ENCODE measurements at places on chromosomes 7 and 10.

DNA sequence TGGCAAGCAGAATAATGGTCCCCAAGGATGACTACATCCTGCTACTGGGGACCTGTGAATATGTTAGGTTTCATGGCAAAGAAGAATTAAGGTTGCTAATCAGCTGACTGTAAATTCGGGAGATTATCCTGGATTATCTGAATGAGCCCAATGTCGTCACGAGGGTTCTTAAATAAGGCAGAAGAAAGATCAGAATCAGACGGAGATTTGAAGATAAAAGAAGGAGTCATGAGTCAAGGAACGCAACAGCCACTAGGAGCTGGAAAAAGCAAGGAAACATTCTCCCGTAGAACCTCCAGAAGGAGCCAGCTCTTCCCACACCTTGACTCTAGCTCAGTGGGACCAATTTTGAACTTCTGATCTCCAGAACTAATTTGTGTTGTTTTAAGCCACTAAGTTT lies 82.9 kb upstream of the APBB1IP start:
- H3K4me3 ChIP-seq = no peak overlapping the region
- H3K27ac ChIP-seq = no peak overlapping the region
- DNase-seq = no peak
- H3K4me1 ChIP-seq = no peaks in the 10 kb centered on the region
- H3K36me3 ChIP-seq = no peaks in the 10 kb centered on the region
- peaks cover 41% of the 10 kb centered on the region for H3K27me3 ChIP-seq

GRCh38 chr10:21396889-21397288 lies 128.6 kb downstream of the SKIDA1 start:
- H3K27me3 ChIP-seq = no peaks in the 10 kb centered on the region
- no peaks in the 10 kb centered on the region for H3K36me3 ChIP-seq
- DNase-seq = no peak
- no peak overlapping the region for H3K4me3 ChIP-seq

DNA sequence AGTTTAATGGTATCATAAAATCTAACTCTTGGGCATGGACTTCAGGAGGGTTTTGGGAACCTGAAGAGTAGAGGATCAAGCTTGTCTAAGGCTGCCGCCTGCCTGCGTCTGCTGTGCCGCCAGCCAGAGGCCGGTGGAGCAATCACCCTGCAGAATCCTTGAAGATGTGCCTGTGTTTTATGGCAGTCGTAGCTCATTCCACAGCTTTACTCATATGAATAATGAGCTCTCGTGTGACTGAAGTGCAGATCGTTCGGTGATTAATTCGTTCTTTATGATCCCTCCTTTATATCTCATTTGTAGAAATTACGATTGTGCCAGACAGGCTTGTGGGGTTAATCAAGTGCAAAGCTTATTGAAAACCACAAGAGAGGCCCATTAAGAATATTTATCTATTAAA lies 100.8 kb downstream of the ACTR3B start:
- DNase-seq = no peak
- no peak overlapping the region for H3K27ac ChIP-seq
- H3K36me3 ChIP-seq = peaks cover 5% of the 10 kb centered on the region
- H3K4me3 ChIP-seq = no peak overlapping the region
- H3K4me1 ChIP-seq = no peaks in the 10 kb centered on the region

DNA sequence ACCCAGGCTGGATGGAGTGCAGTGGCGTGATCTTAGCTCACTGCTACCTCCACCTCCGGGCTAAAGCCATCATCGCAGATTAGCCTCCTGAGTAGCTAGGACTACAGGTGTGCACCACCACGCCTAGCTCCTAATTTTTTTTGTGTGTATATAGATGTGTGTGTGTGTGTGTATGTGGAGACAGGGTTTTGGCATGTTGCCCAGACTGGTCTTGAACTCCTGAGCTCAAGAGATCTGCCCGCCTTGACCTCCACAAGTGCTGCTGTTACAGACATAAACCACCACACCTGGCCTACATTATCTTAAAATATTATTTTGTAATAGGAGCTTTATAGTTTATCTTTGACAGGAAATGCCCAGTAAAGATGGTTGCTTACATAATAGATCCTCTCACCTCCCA lies 25.0 kb downstream of the FOXP2 start:
- H3K4me3 ChIP-seq = no peak overlapping the region
- DNase-seq = no peak
- H3K36me3 ChIP-seq = no peaks in the 10 kb centered on the region

GRCh38 chr10:15620337-15620736 lies 99.4 kb downstream of the ITGA8 start:
- H3K27ac ChIP-seq = no peak overlapping the region
- no peaks in the 10 kb centered on the region for H3K4me1 ChIP-seq
- DNase-seq = no peak
- no peak overlapping the region for H3K4me3 ChIP-seq
- no peaks in the 10 kb centered on the region for H3K36me3 ChIP-seq
- peaks cover 56% of the 10 kb centered on the region for H3K27me3 ChIP-seq

DNA sequence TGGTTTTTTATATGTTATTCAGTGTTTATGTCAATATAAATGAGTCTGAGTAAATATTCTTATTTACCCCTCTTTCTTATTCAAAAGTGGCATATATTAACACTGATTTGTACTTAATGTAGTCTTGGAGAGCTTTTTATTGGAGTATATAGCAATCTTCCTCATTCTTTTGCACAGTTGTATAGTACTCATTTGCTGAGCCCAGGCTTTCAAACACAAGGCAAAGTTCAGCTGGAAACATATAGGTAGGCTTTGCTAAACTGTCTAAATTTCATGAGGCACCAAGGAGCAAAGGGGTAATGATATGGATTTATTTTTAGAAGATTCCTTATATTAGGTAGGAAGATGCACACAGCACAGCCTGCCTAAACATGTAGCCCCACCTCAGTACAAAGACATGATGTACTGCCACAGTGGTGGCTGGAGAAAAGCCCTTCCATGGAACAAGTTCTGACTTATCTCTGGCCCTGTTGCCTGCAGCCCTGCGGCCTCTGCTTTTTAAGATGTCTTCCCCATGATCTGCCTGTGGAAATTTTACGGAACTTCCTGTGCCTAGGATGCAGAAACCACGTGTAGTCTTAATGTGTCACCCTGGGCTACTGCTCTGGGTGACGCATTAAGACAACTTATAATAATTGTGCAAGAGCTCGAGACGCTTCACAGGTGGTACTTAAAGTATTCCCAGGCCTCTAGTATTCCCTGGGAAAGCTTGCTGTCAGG lies 9.6 kb upstream of the PDCD4 start:
- no peak overlapping the region for H3K4me3 ChIP-seq
- H3K27ac ChIP-seq = no peak overlapping the region
- H3K4me1 ChIP-seq = peaks cover 18% of the 10 kb centered on the region
- H3K36me3 ChIP-seq = no peaks in the 10 kb centered on the region
- no peaks in the 10 kb centered on the region for H3K27me3 ChIP-seq

GRCh38 chr10:33236916-33237315 lies 97.6 kb downstream of the NRP1 start:
- DNase-seq = peak; percentile 70
- H3K27ac ChIP-seq = no peak overlapping the region
- peaks cover 34% of the 10 kb centered on the region for H3K4me1 ChIP-seq
- no peak overlapping the region for H3K4me3 ChIP-seq
- peaks cover 28% of the 10 kb centered on the region for H3K36me3 ChIP-seq

DNA sequence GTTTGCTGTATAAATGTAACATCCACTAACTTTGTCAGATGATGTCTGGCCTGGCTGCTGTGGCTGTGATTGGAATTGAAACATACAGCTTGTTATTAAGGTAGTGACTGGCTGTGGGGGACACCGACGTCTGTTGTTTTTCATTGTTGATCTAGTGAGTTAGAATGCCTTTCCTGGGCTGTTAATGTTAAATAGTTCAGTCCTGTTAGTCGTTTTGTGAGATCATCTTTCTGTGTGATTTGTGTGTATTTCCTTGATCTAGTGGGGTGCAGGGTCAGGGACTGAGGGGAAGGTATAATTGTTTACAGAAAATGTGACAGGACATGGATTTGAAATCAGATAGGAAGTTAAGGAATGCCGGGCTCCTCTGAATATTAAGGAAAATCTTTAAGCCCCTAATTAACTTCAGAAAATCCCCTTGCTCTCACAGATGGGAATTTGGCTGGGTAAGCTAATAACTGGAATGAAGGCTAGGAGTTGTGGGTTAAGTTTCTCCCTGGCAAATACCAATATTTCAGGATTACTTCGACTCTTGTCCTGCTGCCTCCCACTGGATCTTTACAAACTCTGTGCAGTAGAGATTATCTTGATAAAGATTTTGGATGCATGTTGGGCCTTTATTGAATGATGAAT lies 163.1 kb downstream of the AUTS2 start:
- no peak overlapping the region for H3K27ac ChIP-seq
- no peak overlapping the region for H3K4me3 ChIP-seq
- no peak for DNase-seq
- H3K4me1 ChIP-seq = peaks cover 27% of the 10 kb centered on the region
- no peaks in the 10 kb centered on the region for H3K27me3 ChIP-seq

GRCh38 chr10:132043861-132044695 lies 21.7 kb upstream of the JAKMIP3 start:
- H3K4me3 ChIP-seq = no peak overlapping the region
- peaks cover 4% of the 10 kb centered on the region for H3K4me1 ChIP-seq
- H3K27me3 ChIP-seq = no peaks in the 10 kb centered on the region
- peak; percentile 33 for DNase-seq

- H3K4me3 ChIP-seq = no peak overlapping the region
- no peak overlapping the region for H3K27ac ChIP-seq
- H3K27me3 ChIP-seq = no peaks in the 10 kb centered on the region
- peaks cover 6% of the 10 kb centered on the region for H3K4me1 ChIP-seq
Measured at GRCh38 chr7:34838329-34838728, 180.3 kb downstream of the NPSR1 start.

DNA sequence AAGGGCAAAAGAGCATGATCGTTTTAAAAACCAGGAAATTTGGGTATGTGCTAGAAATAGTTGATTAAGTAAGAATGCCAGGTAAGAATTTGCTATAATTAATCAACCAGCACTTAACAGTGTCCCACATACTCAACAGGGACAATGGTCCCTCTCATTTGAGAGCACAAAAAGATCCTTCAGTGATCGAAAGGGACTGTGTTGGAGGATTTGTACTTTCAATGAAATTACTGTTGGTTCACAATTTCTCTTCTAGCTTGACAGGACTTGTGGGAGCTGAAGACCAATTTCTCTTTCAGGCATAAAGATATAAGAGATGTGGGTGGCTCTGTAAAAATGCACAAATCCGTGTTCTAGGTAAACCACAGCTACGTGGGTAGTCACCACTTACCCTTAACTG lies 12.5 kb upstream of the PLEKHS1 start:
- no peaks in the 10 kb centered on the region for H3K27me3 ChIP-seq
- H3K4me3 ChIP-seq = no peak overlapping the region
- no peak for DNase-seq
- H3K4me1 ChIP-seq = no peaks in the 10 kb centered on the region
- H3K36me3 ChIP-seq = no peaks in the 10 kb centered on the region

DNA sequence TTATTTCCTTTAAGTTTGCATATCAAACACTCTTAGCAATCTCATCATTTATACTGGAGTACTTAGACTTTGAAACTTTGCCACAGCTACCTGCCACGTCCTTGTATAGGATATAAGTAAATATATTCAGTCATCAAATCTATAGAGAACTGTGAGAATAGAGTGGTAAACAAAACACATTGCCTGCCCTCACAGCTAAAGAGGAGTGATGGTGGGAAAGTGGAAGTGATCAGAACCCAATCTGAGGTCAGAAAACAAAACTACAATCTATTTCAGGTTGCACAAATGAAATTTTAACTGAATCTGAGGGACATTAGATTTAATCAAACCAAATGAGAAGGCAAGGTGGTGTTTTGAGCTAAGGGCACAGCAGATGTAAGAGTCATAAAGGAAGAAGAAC lies 74.8 kb downstream of the ZEB1 start:
- no peak for DNase-seq
- H3K27ac ChIP-seq = no peak overlapping the region
- H3K4me1 ChIP-seq = no peaks in the 10 kb centered on the region
- H3K27me3 ChIP-seq = no peaks in the 10 kb centered on the region
- H3K4me3 ChIP-seq = no peak overlapping the region

DNA sequence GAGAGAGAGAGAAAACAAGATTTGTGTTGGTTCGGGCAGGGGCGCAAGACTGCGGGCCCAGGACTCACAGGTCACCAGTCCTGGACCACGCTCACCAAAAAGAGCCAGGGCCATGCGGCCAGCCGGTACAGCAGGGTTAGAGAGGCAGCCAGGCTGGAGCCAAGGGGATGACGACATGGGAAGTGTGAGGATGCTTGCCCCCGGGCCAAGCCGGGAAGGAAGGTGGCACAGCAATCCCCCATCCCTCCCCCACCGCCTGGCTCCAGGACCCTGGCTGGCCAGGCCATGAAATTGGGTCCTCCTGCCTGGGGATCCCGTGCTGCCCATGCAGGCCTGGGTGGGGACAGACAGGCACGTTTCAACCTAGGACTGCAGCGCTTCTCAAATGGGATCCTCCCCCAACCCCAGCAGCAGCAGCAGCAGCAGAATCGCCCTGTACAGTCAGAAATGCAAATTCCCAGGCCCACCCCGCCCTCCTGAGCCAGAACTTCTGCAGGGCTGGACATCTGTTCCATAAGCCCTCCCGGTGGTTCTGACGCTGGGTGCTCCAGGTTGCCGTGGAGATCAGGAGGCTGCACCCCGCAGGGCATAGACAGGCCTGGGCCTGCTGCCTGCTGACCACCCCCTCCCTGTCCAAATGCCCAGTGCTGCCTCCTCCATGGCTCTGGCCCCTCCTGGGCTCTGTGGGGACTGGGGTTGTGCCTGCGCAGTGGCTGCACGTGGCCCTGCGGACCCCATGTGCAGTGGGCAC lies 35.0 kb downstream of the YKT6 start:
- H3K27me3 ChIP-seq = no peaks in the 10 kb centered on the region
- H3K27ac ChIP-seq = no peak overlapping the region
- peaks cover under 1% of the 10 kb centered on the region for H3K4me1 ChIP-seq
- no peak for DNase-seq

DNA sequence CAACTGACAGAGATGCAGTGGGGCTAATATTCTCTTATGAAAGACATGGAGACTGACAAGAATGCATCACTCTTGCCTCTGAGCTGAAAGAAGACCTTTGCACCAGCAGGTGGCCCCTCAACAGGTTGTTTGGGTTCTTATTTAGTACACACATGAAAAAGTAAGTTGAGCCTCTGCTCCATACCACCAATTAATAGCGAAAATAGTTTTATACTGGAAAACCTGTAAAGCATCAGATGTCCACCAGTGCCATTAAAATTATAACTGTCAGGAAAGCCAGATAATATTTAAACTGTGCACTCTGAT lies 26.3 kb upstream of the FAM13C start:
- no peaks in the 10 kb centered on the region for H3K36me3 ChIP-seq
- H3K27ac ChIP-seq = no peak overlapping the region
- H3K4me3 ChIP-seq = no peak overlapping the region
- H3K27me3 ChIP-seq = no peaks in the 10 kb centered on the region

Measured in endodermal cell (in vitro differentiated cells).